ENCODE measurements at places on chromosomes 1 and 21. TPM values are rescaled to one million over a fixed set of nuclear protein-coding genes. Genes with fewer than 3 reads are reported as not detected.

APH1A gene
- total RNA-seq: 64.0 TPM

LCE1F gene
- total RNA-seq: not detected

SPATA45 gene
- 14.3 TPM for total RNA-seq

CADM3 gene
- total RNA-seq: 5.7 TPM

C1orf87 gene
- 12.6 TPM for total RNA-seq

C21orf91 gene
- 44.4 TPM for total RNA-seq

KLF17 gene
- 7.6 TPM for total RNA-seq

FMO4 gene
- total RNA-seq: 4.2 TPM

HSPA6 gene
- total RNA-seq: 0.94 TPM

IL12RB2 gene
- total RNA-seq: 2.6 TPM

TENT5C gene
- 67.3 TPM for total RNA-seq

UCK2 gene
- 27.6 TPM for total RNA-seq

RBM11 gene
- 5.1 TPM for total RNA-seq

FCGR2B gene
- 1.1 TPM for total RNA-seq

SLC2A5 gene
- 90.5 TPM for total RNA-seq

CEP85 gene
- total RNA-seq: 61.8 TPM
